Aorta (tissue), 5 donors: ENCODE measurements at places on chromosomes 4 and X. TPM values are rescaled to one million over a fixed set of nuclear protein-coding genes. Genes with fewer than 3 reads are reported as not detected.

GRCh38 chr4:54144661-54145171 lies 44.8 kb downstream of the GSX2 start:
- H3K27me3 ChIP-seq, result no peaks in the 10 kb centered on the region
- no peak for DNase-seq
- H3K36me3 ChIP-seq, result no peaks in the 10 kb centered on the region

- no peak for DNase-seq
- no peak overlapping the region for H3K4me3 ChIP-seq
- no peaks in the 10 kb centered on the region for H3K27me3 ChIP-seq
- H3K36me3 ChIP-seq, result no peaks in the 10 kb centered on the region
Measured at GRCh38 chrX:12881914-12882313, 15.0 kb downstream of the TLR7 start.

DNA sequence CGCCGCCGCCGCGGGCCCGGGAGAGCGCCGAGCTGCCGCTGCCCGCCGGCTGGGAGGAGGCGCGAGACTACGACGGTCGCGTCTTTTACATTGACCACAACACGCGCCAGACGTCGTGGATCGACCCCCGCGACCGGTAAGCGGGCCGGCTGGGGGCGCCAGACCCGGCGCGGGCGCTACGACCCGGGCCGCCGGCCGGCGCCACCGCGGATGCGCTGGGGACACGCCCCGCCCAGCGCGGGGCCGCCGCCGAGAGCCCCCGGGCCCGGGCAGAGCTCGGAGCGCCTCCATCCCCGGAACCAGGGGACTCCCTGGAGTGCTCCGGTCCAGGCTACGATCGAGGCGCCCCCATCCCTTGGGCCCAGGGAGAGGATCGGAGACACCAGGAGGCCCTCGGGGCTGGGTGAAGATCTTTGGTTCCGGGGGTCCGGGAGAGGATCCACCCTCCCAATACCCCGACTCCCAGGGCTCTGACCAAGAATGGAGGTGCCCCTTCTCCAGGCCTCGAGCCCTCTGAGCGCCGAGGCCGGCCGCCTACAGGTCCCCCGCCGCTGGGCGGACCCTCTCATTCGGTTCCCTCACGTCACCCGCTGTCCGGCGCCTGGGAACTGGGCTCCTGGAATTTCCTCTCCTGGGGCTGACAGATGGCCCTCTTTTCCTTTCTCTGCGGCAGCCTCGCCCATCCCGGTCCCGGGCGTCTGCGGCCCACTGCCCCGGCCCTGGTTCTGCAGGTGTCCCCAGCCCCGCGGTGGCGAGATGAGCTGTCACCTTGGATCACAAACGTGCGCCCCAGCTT lies 48.8 kb downstream of the CLDN34 start:
- H3K27ac ChIP-seq, result peak overlapping the region; percentile 79
- no peaks in the 10 kb centered on the region for H3K36me3 ChIP-seq
- no peaks in the 10 kb centered on the region for H3K27me3 ChIP-seq
- DNase-seq, result peak; percentile 83
- peak overlapping the region; percentile 83 for H3K4me3 ChIP-seq

- no peaks in the 10 kb centered on the region for H3K27me3 ChIP-seq
- H3K4me3 ChIP-seq, result peak overlapping the region; percentile 74
- DNase-seq, result no peak
- H3K36me3 ChIP-seq, result no peaks in the 10 kb centered on the region
- H3K27ac ChIP-seq, result peak overlapping the region; percentile 97
Measured at GRCh38 chr4:129092631-129093190, 628 bp downstream of the SCLT1 start.

DNA sequence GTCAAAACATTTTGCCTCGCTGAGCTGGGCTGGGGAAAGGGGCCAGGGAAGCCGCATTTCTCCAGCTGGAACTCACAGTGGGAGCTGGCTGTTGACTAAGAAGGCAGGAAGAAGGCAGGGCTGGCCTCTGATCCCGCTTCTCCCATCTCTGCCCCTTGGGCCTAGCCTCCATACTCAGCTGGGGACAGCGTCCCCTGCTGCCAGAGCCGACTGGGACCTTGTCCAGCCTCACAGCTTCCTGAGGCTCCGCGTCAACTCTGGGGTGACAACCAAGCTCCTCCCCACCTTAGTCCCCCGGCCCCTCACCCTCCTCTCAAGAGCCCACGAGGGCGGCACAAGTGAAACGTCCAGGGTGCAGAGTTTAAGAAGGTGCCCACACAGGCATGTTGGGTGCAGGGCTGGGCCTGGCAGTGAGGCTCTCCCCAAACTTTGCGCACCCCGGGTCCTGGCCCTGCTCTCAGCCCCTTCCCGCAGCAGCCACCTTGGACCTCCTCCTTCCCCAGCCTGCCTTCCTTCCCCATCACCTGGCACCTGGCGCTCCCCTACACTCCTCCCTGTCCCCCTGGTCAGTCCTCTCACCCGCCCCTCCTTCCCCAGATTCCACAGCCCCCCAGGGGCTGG lies 100.8 kb downstream of the PSAPL1 start:
- no peaks in the 10 kb centered on the region for H3K36me3 ChIP-seq
- no peak overlapping the region for H3K4me3 ChIP-seq
- H3K27ac ChIP-seq, result no peak overlapping the region
- no peaks in the 10 kb centered on the region for H3K27me3 ChIP-seq
- DNase-seq, result no peak

- no peak for DNase-seq
- no peaks in the 10 kb centered on the region for H3K4me1 ChIP-seq
- H3K36me3 ChIP-seq, result no peaks in the 10 kb centered on the region
- H3K27me3 ChIP-seq, result no peaks in the 10 kb centered on the region
- H3K4me3 ChIP-seq, result no peak overlapping the region
Measured at GRCh38 chrX:134520860-134521390, 61.0 kb downstream of the HPRT1 start.

Gene ARSJ
- total RNA-seq, result 13.5 TPM

Gene AVPR2
- 3.0 TPM for total RNA-seq

DNA sequence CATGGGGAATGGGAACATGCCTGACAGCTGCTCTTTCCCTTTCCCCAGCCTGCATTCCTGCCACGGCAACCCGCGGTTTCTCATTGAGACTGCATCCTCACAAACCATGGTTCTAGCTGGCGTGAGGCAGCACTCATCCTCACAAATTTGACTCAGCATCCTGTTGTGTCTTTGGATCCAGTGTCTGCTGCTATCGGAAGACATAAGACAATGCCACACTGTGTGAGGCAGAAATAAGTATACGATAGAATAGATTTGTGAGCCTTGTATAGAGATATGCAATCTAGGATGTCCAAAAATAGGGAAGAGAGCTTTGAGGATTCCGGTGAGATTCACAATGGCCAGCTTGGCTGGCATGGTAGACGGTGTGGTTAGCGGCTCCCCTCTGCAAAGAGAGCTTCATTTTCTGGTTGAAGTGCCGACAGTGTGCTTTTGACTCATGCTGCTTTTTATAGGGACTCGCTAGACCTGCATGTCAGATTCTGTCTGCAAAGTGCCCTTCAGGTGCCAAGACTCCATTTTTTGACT lies 161.3 kb upstream of the PSAPL1 start:
- no peaks in the 10 kb centered on the region for H3K36me3 ChIP-seq
- DNase-seq, result no peak
- H3K4me3 ChIP-seq, result no peak overlapping the region
- no peak overlapping the region for H3K27ac ChIP-seq
- H3K4me1 ChIP-seq, result no peaks in the 10 kb centered on the region

Gene EVC
- 58.2 TPM for total RNA-seq

Gene CT45A1
- total RNA-seq, result not detected

- H3K4me3 ChIP-seq, result no peak overlapping the region
- H3K36me3 ChIP-seq, result peaks cover 2% of the 10 kb centered on the region
- no peak overlapping the region for H3K27ac ChIP-seq
- no peaks in the 10 kb centered on the region for H3K27me3 ChIP-seq
Measured at GRCh38 chrX:47637546-47638195, 7.9 kb upstream of the CFP start.

Gene DUSP21
- total RNA-seq, result not detected

Gene MAGEB1
- not detected for total RNA-seq

Gene ARX
- not detected for total RNA-seq

DNA sequence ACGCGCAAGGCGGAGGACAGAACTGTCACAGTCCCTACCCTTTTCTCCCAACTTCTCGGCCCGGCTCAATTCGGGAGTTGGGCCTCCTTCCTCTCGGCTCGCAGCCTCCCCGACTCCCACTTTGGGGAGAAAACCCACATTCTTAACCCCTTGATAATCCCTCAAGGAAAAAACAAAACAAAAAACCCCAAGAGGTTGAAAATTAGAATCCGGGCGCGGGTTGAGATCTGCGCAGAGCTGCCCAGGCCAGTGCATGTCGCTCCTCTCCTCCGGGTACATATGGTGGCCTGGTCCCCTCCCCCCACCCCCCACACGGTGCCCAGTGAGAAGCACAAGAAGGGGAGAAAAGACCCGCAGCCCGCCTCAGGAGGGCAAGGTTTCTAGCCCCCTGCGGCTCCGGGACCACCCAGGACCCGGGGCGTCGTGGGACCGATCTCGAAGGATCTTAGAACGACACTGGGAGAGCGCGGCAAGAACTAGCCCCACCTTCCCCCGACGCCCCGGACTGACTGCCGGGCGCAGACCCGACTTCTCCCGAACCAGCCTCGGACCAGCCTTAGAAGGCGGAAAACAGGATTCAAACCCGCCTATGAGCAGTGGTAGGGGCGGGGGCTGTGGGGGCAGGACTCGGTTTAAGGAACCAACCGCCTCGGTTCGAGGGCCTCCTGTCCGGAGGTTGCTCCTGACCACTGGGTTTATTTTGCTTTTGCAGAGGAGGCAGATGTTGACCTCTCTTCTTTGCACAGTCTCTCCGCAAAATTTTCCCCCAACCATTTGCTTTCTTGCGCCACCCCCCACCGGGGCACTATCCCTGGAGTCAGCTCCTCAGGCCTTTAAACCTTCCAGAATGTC lies 2.5 kb upstream of the PDGFRA start:
- DNase-seq, result peak; percentile 85
- H3K36me3 ChIP-seq, result no peaks in the 10 kb centered on the region
- H3K27me3 ChIP-seq, result no peaks in the 10 kb centered on the region

- no peak overlapping the region for H3K27ac ChIP-seq
- H3K27me3 ChIP-seq, result no peaks in the 10 kb centered on the region
- H3K4me1 ChIP-seq, result no peaks in the 10 kb centered on the region
Measured at GRCh38 chr4:38983291-38983690, 48.9 kb downstream of the TMEM156 start.

- H3K27me3 ChIP-seq, result no peaks in the 10 kb centered on the region
- H3K4me3 ChIP-seq, result no peak overlapping the region
- H3K27ac ChIP-seq, result peak overlapping the region; percentile 12
- H3K4me1 ChIP-seq, result no peaks in the 10 kb centered on the region
- H3K36me3 ChIP-seq, result no peaks in the 10 kb centered on the region
- no peak for DNase-seq
Measured at GRCh38 chr4:151321586-151321985, 3.8 kb downstream of the SH3D19 start.

Gene PPEF2
- 0.36 TPM for total RNA-seq

DNA sequence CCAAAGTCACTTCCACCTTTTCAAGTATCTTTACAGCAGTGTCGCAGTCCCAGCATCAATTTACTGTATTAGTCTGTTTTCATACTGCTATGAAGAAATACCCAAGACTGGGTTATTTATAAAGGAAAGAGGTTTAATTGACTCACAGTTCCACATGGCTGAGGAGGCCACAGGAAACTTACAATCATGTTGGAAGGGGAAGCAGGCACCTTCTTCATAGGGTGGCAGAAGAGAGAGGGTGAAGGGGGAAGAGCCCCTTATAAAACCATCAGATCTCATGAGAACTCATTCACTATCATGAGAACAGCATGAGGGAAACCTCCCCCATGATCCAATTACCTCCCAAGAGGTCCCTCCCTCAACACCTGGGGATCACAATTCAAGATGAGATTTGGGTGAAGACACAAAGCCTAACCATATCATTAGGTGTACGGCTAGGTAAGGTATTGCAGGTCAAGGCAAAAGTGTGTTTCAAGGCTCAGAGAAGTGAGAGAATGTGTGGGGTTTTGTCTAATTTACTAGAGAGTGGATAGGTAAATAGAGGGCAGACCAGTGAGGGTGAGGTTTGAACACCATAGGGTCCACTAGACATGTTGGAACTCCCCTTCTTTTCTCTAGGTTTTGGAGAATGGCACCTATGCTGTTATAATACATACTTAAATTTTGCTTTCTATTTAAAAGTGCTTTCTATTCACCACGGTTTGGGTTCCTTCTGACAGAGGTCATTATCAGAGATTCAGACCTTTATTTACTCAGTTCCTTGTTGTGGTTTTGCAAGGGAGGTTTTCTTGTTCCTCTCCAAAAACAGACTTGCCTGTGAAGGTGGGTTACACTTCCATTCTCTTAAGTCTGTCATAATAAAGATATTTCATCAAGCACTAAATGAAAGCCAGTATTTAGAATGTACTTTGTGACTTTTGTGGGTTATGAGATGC lies 186.6 kb downstream of the CPEB2 start:
- no peaks in the 10 kb centered on the region for H3K36me3 ChIP-seq
- DNase-seq, result no peak
- no peak overlapping the region for H3K4me3 ChIP-seq
- peaks cover 4% of the 10 kb centered on the region for H3K4me1 ChIP-seq
- H3K27me3 ChIP-seq, result no peaks in the 10 kb centered on the region
- no peak overlapping the region for H3K27ac ChIP-seq

DNA sequence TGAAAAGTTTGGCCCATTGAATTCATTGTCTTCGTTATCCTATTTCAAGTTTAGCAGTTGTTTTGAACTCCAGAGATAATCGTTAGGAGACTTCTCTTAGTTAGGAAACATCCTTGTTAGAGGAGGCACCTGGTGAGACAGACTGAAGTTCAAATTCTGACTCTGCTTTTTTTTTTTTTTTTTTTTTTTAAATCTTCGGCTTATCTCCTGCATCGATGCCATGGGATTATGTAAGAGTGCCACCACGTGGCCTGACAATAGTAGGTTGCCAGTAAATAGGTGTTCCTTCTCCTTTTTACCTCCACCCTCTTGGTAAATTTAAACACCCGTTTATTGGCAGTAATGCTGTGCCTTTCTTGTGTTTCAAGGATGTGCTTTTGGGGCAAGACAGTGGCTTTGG lies 149.3 kb downstream of the SOWAHB start:
- no peaks in the 10 kb centered on the region for H3K4me1 ChIP-seq
- H3K36me3 ChIP-seq, result no peaks in the 10 kb centered on the region
- H3K27me3 ChIP-seq, result no peaks in the 10 kb centered on the region
- H3K4me3 ChIP-seq, result no peak overlapping the region
- H3K27ac ChIP-seq, result no peak overlapping the region

Gene FRMPD4
- total RNA-seq, result 0.18 TPM

DNA sequence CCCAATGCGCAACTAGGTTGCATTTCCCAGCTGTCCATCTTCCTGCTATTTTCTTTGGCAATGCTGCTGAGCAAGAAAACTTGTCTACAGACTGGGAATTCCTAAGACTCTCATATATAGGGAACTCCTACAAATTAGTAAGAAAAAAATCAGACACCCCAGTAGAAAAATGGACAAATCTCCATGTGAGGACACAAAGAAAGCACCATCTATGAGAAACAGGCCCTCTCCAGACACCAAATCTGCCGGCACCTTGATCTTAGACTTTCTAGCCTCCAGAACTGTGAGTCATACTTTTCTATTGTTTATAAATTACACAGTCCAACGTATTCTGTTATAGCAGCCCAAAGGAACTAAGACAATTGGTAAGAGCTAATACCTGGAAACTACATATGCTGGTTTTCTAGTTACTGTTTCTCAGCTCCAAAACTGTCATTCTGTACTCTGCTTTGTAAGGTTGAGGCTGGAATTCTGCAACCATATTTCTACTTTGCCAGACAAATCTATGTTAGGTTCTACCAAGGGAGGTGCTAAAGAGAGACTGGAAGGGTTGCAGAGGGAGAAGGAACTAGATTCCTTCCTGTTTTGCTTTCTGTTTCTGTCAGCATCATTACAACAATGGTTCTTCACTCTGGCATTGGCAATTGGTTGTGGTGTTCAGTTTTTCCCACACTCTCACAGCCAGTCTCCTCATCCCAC lies 35.7 kb upstream of the FAM241A start:
- no peak for DNase-seq
- H3K27me3 ChIP-seq, result no peaks in the 10 kb centered on the region
- no peaks in the 10 kb centered on the region for H3K36me3 ChIP-seq
- H3K4me1 ChIP-seq, result no peaks in the 10 kb centered on the region
- H3K27ac ChIP-seq, result no peak overlapping the region
